ENCODE measurements at places on chromosomes 12 and 14.

DNA sequence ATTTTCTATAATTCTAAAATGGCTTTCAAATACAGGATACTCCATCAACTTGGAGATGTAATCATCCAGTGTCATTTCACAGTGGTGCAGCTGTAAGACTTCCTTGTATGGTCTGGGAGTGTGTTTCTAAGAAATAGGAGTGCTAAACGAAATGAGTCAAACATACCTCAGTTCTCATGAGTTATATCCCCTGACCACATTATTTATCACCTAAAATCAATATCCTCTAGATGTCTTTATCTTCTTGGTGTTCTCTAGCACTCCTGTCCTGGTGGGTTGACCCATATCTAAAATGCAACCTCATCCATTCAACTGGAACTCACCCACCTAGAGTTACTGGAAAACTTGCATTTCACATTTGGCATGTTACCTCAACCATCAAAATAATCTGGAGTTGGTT lies 33.2 kb downstream of the TMEM30B start:
- DNase-seq, result no peak

DNA sequence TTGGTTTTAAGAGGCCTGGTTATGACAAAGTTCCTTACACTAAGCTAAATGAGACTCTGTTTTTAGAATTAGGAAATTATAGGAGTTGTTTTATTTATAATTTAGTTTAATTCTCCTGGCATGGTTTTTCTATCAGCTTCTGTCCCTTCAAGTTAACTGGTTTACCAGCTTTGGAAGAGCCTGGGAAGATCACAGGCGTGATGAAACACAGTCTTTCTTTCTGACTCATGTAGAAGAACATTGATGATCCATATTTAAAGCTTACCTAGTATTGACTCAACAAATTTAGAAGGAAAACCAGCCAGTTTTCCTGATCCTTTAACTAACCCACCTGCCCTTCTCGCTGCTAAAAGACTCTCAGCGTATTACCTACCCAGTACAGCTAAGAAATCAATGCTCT lies 155.2 kb downstream of the TGFB3 start:
- DNase-seq, result no peak

DNA sequence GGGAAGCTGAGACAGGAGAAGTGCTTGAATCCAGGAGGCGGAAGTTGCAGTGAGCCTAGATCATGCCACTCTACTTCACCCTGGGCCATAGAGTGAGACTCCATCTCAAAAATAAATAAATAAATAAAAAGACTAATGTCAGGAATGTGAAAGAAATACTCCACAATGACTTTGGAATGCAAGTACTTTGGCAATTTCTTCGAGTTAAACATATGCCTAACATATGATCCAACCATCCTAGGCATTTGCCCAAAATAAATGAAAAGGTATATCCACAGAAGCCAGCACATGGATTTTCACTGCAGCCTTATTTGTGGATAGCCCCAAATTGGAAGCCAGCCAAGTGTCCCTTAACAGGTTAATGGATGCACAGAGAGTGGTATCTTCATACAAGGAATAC lies 357.9 kb upstream of the TMEM132C start:
- DNase-seq, result no peak

DNA sequence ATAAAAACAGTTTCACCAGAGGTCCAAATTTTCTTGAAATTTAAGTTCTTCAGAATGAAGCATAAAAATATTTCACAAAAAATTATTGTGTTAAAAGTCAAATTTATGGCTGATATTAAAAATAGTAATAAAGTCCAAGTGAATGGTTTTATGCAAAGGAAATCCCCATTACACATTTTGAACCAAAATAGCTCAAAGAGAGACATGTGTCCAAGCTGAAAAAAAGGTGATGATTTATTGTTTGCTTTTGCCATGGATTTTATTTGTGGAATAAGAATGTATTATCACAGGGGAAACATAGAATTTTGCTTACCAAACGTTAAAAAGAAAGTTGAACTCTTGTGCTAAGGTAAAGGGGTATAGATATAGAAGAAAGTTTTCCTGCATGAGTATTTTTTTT lies 4.6 kb downstream of the FOXG1 start:
- no peak for DNase-seq

- no peak for DNase-seq
Measured at GRCh38 chr12:10101042-10101579, 2.3 kb upstream of the CLEC1A start.

GRCh38 chr12:84497819-84498218 lies 414.8 kb downstream of the SLC6A15 start:
- peak; percentile 29 for DNase-seq

GRCh38 chr12:92059960-92060359 lies 85.7 kb downstream of the BTG1 start:
- no peak for DNase-seq

- no peak for DNase-seq
Measured at GRCh38 chr12:75548879-75549278, 37.5 kb upstream of the KRR1 start.

DNA sequence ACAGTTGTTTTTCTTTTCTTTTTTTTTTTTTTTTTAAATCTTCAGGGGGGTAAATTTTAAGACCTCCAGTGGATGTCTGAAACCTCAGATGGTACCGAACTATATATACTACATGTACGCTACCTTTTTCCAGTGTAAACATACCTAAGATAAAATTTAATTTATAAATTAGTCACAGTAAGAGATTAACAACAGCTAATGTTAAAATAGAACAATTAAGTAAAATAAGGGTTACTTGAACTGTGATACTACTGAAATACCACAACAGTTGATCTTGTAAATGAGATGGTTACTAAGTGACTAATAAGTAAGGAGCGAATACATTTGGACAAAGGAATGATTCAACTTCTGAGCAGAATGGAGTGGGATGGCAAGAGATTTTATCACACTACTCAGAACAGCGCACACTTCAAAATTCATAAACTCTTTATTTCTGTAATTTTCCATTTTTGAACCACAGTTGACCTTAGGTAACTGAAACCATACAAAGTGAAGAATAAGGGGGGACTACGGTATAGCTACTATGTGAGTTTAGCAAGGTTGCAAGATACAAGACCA lies 80.5 kb upstream of the PCED1B start:
- peak; percentile 55 for DNase-seq

DNA sequence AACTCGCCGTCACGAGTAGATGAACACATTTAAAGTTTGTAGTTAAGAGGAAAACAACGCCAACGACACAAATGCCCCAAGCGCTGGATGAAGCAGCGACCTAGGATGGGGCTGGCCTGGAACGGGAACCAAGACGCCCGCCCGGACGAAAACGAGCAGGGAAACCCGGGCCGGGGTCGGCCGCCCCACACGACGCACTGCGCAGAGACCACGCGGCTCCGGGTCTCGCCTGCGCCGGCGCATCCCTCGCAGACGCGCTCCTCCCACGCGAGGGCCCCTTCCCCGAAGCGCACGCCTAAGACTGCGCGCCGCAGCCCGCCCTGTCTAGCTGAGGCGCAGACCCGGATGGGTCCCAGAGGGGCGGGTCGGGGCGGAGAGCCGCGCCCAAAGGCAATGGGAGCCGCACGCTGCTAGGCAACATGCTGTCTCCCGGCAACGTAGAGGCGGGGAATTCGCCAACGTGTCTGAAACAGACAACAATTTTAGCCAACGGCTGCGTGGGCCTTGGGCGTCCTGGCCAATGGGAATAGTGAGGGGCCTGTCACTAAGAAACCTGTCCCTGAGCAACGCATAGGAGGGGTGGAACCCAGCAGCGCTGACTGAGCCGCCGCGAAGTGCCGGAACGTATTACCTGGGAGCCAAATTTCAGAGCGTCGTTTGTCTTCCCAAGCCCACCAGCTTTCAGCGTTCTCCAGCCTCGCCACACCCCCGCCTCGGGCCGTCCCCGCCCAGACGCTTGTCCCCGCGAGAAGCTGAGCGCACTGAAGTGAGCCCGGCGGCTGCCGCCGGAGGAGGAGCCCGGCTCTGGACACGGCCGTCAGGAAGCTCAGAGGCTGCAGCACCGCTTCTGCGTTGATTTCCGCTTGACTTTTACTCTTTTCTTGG lies 21.0 kb upstream of the CHFR start:
- no peak for DNase-seq

GRCh38 chr12:50506753-50507473 lies 2.1 kb downstream of the DIP2B start:
- no peak for DNase-seq

DNA sequence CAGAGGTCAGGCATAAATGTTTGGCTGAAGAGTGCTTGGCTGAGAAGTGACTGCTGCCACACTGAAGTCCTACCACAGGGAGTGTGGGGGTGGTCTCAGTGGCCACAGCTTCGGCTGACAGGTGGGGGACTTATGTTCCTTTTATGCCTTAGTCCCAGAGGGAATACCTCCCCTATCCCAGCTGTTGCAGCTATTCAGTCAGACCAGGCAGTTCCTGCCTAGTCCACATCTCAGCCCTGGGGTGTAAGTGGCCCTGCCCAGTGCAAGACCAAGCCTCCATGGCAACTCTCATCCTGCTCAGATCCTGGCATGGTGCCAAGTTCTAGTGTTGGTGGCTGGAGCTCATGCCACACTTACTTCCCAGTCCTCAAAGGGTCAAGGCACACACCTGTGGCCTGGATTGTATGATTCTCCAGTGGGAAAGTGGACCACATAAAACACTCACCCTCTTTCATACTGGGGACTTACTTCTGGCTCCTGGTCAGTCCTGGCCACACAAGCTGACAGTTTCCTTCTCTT lies 161.3 kb upstream of the CAND1 start:
- no peak for DNase-seq

Measured in RKO (cell line).